Panc1 (cell line): ENCODE measurements at places on chromosomes 4 and X. TPM values are rescaled to one million over a fixed set of nuclear protein-coding genes. Genes with fewer than 3 reads are reported as not detected.

GRCh38 chr4:123484291-123484926, 87.8 kb downstream of the SPRY1 start:
- DNase-seq = no peak

GRCh38 chr4:5824227-5824626, 68.7 kb downstream of the CRMP1 start:
- no peak for DNase-seq

Gene CACNA1F
- total RNA-seq = not detected

Gene PLK4
- 21.4 TPM for total RNA-seq
